GM20000 (cell line): ENCODE measurements at places on chromosomes 11 and 22.
A peak's percentile ranks its signal among the peaks of the same experiment; 100 is the strongest.

GRCh38 chr22:42170946-42171345 lies 40.3 kb upstream of the CYP2D6 start:
- no peak for DNase-seq

DNA sequence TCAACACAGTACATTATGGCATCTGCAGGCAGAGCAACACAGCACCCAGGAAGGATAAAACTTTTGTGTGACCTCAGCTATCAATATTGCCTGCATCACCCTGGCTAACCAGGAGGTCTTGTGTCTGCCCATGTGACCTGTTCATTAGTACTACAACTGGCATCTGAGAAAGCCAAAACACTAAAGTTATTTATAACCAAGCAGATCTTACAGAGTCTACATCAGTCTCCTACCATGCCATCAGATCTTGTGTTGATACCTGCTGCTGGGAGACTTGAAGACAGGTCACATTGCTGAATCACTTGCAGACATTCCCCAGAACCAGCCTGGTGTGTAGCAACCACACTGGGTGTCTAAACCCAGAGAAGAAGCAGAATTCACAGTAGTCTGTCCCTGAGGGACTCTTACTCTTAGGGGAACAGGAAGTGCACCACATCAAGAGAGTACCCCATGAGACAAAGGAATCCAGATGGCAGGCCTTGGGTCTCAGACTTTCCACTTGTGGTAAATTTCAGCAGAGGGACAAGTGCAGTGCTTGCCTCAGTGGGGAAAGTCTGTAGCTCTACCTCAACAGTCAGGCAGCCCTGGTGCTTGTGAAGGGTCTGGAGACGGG lies 7.0 kb downstream of the OR9G1 start:
- no peak for DNase-seq

GRCh38 chr11:2860636-2861035 lies 24.9 kb downstream of the CDKN1C start:
- peak; percentile 78 for DNase-seq

GRCh38 chr11:70423523-70424505 lies 25.5 kb downstream of the CTTN start:
- DNase-seq = peak; percentile 68

DNA sequence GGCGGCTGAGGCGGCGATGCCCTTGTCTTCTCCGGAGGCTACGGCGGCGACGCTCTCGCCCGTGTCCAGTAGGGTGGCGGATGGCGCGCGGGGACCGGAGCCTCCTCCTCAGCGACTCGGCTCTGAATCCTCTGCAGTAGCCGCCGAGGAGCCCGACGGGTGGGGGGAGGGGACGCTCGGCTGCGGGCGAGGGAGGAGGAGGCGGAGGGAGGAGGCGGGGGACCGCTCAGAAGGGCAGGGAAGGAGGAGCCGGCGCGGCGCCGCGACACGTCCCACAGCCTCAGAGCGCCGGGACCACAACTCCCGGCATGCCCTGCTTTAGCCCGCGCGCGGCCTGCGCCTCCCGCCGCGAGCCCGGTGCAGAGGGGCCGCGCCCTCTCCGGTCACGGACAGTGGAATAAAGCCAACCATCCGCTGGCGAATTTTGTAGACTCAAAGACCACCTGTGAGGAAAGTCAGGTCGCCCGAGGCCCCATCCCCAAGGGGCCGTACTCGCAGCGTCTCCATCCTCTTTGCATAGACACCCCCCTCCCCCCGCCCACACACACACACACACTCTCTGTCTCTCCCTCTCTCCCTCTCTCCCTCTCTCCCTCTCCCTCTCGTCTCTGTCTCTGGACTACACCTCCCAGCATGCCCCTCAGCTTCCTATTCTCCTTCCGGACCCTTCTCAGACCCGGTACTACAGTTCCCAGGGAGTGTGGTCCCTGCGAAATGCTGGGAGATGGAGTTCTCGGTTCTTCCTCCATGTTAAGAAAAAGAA lies at the start of gene FAM168A:
FAM168A (minus strand) TSS at position 157 of the 763 bp plus-strand sequence. CDS start 129,638 bp downstream, outside the sequence.
- DNase-seq = peak; percentile 96

GRCh38 chr22:27139935-27140511 lies 482.6 kb downstream of the MIAT start:
- DNase-seq = no peak

- no peak for DNase-seq
Measured at GRCh38 chr22:48254311-48254873, 1491.9 kb downstream of the TBC1D22A start.
